ENCODE measurements at places on chromosomes 1 and 21.

GRCh38 chr1:37734629-37735591, 30.0 kb downstream of the EPHA10 start:
- no peak for DNase-seq

GRCh38 chr1:116374353-116375147, 1.5 kb downstream of the ATP1A1 start:
- peak; percentile 23 for DNase-seq

- peak; percentile 88 for DNase-seq
Measured at GRCh38 chr21:31509194-31510017, 150.1 kb upstream of the SOD1 start.

DNA sequence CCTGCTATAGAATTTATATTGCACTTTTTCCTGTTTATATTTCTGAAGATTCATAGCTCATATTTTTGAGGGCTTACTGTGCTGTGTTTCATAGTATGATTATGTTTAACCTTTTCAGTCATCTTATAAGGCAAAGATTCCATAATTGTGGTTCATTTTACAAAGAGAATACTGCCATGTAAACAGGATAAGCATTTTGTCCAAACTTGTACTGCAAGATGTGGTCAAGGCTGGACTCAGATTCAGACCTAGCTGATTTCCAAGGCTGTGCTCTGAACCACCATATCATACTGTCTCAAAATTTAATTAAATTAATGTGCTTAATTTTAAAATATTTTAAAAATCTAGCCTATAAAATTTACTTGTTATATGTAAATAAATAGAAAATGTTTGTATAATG, 31.4 kb downstream of the STXBP3 start:
- DNase-seq = no peak

GRCh38 chr1:192559115-192560006, 16.2 kb upstream of the RGS1 start:
- no peak for DNase-seq

- DNase-seq = no peak
Measured at GRCh38 chr1:167658574-167659328, 28.7 kb downstream of the RCSD1 start.

- no peak for DNase-seq
Measured at GRCh38 chr1:10451287-10451686, 1.5 kb downstream of the CORT start.

DNA sequence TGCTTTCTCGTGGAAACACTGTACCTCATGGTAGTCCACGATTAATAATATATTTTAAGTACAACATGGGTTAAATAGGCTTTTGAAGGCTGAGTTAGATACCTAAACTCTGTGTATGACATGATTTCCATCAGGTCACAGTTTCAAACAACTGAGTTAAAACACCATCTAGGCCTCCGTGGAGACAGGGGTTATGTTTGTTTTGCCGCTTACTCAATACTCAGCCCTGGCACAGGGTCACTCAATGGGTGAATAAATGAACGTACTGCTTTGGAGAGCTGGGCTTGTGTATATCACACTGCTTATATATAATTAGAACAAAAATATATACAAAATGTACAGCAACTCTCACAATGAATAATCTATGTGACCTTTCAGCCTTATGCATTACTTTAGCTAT, 72.5 kb downstream of the PLPPR5 start:
- no peak for DNase-seq

DNA sequence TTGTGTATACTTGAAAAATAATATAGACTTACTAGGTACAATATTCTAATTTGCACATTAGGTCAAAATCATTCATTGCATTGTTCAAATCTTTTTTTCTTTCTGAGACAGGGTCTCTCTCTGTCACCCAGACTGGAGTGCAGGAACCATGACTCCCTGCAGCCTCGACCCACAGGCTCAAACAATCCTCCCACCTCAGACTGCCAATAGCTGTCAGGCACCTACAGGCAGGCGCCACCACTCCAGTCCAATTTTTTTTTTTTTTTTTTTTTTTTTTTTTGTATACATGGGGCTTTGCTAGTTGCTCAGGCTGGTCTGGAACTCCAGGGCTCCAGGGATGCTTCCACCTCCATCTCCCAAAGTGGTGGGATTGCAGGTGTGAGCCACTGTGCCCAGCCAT, 656.9 kb downstream of the KCNT2 start:
- no peak for DNase-seq

GRCh38 chr1:170674239-170674638, 10.3 kb downstream of the PRRX1 start:
- no peak for DNase-seq

DNA sequence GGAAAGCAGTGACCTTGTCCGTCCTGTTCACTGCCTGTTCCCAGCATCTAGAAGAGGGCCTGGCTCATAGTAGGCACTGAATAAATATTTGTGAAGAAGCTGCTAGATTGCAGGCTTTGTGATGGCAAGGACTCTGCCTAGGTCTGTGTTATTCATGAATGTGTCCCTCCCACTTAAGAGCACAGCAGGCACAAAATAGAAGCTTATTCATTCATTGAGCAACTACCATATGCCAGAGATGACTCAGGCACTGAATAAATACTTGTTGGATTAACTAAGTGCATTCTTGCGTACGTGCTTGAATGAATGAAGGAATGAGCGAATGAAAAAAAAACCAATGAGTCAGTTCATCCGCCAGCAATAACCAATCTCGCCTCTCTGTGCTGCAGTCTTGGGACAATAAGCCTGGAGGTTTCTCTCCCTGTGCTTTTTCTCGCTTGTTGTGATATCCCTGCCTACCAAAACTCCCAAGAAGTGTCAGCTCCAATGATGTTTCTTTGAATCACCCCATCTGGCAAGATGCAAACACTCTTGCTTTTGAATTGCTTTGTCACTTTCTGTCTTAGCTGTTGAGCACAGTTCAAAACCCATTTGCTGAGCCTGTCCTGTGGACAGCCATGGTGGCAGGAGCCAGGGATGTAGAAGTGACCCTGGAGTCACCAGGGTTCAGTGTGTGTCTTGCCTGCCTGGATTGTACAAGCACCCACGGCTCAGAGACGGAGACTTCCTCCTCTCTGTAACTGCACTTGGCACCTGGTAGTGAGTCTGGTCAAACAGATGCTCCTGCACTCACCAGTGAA, 143.9 kb downstream of the KAZN start:
- no peak for DNase-seq

GRCh38 chr21:34018185-34018584, 55.2 kb upstream of the MRPS6 start:
- DNase-seq = no peak

GRCh38 chr1:50289495-50289894, 133.7 kb downstream of the DMRTA2 start:
- DNase-seq = no peak

GRCh38 chr1:217089361-217090014, 366.3 kb upstream of the ESRRG start:
- DNase-seq = no peak

DNA sequence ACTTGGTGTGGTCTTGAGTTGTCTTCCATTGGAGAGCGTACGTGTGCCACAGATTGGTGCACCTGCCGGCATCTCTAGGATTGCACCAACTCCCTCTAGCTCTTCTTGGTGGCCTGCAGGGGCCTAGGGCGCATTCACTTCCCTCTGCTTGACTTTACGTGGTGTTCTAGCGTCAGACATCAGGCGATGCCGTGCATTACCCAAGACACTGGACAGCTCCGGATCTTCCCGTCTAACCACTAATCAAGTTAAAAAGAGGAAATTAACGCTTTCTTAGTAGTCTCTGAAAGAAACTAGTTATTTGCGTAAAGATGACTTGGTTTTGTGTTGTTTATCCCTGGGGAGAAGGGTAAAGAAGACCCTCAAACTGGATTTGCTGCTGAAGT, 510 bp upstream of the IL10RB start:
- DNase-seq = no peak
